Lung microvascular endothelial cell (primary cell): ENCODE measurements at places on chromosomes 11 and 22.
A peak's percentile ranks its signal among the peaks of the same experiment; 100 is the strongest.

DNA sequence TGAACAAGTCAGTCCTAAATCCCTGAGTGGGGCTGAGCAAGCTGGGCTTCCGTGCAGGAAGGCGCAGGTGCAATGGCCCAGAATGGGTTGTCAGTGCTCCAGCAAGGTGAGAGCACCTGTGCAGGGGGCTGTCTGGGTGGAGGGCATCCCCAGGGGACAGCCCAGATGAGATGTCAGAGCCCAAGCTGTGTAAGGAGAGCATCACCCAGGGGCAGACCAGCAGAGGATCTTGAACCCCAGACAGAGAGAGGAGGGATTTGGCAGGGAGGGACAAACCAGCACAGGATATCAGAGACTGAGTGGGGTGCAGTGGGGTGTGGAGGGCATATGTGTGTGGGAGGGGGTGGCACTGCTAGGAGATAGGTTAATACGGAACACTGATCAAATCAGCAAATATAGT is 114.9 kb upstream of the TMEM45B start:
- no peak for DNase-seq

GRCh38 chr11:60281485-60281884 is 1.0 kb downstream of the MS4A4A start:
- DNase-seq: no peak

- DNase-seq: peak; percentile 66
Measured at GRCh38 chr11:19076744-19077589, 16.4 kb upstream of the MRGPRX2 start.

DNA sequence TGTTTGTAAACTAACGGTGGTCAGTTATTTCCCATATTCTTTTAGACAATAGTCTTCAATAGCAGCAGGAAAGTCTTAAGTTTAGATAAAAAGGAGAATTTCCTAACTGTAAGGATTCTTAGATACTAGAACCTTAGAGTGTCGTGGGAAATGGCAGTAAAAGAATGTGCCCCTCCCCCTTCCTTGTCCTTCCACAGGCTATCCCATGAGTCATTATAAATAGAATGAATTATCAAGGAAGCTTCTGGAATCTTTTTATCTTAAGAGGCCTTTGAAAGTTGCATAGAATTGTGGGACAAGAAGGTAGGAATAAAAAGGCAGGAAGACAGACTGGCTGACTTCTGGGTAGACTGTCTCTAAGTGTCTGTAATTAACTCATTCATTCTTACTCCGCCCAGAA is 165.2 kb upstream of the TBCEL start:
- DNase-seq: peak; percentile 26

GRCh38 chr11:32396331-32396730 is 39.0 kb downstream of the WT1 start:
- no peak for DNase-seq

- DNase-seq: peak; percentile 78
Measured at GRCh38 chr11:11987503-11988022, 20.9 kb downstream of the DKK3 start.

DNA sequence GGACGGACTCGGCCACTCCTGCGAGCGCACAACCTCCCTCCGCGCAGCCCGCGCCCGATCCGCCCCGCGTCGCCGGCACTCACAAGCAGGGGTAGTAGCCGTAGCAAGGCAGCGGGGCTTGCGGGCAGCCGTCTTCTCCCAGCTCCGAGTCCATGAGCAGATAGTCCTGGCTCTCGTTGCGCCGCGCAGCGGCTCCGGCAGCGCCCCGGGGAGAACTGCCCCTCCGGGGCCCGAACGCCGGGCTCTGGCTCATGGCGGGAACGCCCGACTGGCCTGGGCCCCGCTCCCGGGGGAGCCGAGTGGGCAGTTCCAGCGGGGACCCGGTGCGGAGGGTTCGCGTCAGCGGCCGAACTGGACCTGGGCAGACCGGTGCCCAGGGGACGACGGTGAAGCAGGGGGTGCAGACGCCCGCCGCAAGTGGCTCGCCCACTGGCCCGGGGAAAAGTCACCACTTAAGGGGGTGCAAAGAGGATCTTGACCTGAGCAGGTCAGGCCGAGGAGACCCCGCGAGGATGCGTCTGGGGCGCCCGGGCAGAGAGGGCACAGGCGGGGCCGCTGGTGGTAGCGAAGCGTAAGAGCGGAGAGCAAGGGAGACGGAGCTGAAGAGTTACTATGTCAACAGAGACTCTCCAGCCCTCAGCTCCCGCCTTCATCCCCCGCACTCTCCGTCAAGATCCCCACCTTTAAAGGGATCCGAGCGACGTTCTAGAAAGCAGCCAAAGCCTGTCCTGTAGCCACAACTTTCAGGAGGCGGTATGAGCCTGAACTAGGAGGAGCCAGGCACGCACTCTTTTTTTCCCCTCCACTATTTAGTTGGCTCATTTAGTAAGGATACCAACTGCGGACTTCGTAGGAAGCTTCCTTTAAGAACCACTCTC is at the start of gene TRPC6:
Gene TRPC6 (minus strand): TSS at position 757 of the 878 bp plus-strand sequence. CDS start 504 bp downstream, at position 253.
- DNase-seq: peak; percentile 7

- no peak for DNase-seq
Measured at GRCh38 chr11:134231958-134232659, 7.6 kb downstream of the VPS26B start.

DNA sequence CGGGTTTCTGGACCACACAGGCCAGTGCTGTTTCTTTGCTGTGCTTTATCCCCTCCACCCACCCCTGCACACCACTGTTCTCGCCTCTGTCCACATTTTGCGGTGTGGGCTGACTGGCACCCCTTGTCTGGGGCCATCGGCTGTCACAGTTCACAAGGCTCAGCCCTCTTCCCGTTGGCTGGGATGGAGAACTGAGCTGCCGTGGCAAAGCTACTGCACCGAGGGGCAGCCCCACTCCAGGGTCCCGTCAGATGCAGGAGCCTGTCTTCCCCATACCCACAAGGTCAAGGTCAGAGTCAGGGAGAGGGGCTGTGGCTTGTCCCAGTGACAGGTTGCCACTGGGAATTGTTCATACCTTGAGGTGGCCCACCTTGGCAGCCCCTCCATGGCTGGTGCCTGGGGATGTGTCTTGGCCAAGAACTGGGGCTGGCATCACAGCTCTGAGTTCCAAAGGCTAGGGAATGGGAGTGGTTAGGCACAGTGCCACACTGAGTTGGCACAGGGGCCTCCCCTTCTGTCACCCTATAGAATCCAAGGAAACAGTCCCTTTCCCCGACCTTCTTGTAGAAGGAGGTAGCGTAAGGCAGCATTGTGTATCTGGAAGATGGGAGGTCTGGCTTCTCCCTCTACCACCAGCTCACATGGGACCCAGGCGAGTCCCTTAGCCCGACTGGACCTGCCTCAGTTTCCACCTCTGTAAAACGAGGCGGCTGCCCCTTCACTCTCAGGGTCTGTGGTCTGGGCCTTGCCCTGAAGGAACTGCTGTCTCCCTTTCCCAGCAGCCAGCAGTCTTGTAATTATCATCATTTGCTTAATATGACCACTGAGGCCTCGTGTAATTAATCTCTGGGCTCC is 3.4 kb downstream of the GRK2 start:
- DNase-seq: no peak

DNA sequence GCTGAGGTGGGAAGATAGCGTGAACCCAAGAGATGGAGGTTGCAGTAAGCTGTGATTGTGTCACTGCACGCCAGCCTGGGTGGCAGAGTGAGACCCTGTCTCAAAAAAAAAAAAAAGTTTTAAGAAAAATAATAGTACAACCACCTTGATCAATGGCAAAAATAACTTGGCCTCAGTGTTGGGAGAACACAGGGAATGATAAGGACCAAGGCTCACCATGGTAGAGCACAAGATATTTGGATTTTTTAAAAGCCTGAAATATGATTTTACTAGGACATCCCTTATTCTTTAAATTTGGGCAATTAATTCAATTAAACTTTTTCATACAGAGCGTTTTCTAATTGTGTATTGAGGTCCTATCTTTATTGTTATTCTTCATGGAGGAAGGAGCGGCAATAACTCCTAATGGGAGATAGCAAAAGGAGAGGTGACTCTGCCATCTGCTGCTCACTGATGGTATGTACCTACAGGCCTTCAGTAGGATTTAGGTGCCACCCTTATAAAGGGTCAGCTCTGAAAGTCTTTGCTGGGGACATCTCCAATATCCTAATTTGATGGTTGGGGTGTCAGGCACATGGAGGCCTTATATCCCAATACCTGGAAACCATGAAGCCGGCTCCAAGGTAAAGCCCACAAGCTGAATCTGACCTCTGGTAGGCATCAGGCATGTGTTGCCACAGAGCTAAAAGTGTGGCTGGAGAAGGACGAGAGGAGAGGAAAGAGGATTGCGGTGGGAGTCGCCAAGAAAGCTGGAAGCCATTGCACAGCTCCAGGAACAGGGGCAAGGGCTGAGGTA is 21.9 kb upstream of the POLD3 start:
- DNase-seq: peak; percentile 84

GRCh38 chr11:64705501-64705900 is 17.5 kb downstream of the NRXN2 start:
- DNase-seq: no peak

GRCh38 chr22:23215294-23216241 is 35.3 kb downstream of the BCR start:
- peak; percentile 92 for DNase-seq

DNA sequence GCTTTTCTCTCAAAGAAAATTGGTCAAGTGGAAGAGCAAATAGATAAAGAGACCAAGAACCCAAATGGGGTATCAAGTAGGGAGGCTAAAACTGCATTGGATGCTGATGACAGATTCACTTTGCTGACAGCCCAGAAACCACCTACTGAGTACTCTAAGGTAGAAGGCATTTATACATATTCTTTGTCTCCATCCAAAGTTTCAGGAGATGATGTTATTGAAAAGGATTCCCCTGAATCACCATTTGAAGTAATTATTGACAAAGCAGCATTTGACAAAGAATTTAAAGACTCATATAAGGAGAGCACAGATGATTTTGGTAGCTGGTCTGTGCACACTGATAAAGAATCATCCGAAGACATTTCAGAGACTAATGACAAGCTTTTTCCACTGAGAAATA is 37.7 kb downstream of the RTN3 start:
- DNase-seq: no peak

- DNase-seq: peak; percentile 30
Measured at GRCh38 chr11:43644621-43645299, 35.8 kb upstream of the HSD17B12 start.

DNA sequence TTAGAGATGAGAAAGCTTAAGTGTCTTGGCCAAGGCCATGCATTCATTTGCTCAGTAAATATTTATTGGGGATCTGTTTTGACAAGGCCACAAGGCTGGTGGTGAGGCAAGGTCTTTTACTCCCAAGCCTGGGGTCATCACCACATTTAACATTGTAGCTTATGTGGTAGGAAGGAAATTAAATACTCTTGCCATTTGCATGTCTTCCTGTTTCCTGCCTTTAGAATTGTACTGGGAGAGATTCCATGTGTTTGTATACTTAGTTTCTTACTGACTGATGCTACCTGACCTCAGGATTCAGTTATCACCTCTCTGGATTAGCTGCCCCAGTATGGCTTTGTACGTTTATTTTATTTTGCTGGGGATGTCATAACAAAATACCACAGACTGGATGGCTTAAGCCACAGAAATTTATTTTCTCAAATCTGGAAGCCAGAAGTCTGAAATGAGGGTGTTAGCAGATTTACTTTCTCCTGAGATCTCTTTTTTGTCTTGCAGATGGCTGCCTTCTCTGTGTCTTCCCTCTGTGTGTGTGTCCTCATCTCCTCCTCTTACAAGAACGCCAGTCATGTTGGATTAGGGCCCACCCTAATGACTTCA is 44.8 kb downstream of the SPECC1L start:
- peak; percentile 77 for DNase-seq

GRCh38 chr22:17366830-17367229 is 2.4 kb upstream of the CECR2 start:
- DNase-seq: no peak

DNA sequence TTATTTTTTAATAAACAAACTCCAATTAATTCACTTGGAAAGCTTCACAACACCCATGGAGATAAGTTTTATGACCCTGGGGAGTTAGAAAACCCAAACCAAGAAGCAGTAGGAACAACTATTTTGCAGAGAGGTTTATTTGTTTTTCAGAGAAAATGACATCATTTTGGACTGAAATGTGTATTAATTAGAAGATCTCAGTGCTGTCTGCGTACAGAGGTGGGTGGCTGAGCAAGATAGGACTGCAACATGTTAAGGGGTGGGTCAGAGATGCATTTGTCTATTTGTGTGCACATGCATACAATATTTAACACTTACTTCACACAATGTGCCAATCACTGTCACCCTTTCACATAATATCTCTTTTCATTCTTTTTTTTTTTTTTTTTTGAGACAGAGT is 1.1 kb downstream of the SCGB1A1 start:
- DNase-seq: no peak

DNA sequence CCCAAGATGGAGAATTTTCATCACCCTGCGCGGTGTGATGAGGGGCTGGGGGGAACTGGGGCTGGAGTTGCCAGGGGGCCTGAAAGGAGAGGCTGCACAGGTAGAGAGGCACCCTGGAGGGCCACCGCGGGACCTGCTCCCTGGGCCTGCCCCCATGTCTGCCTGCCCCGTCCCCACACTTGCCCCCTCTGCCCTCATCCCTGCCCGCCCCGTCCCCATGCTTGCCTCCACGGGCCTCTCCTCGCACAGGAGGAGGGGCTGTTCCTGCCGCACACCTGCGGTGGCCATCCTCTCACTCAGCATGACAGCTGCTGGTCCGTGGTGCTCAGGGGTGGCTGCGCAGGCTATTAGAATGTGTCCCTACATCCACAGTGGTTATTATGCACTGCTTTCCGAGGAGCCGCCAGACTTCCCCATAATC is 43.5 kb downstream of the LINC01488 start:
- no peak for DNase-seq

DNA sequence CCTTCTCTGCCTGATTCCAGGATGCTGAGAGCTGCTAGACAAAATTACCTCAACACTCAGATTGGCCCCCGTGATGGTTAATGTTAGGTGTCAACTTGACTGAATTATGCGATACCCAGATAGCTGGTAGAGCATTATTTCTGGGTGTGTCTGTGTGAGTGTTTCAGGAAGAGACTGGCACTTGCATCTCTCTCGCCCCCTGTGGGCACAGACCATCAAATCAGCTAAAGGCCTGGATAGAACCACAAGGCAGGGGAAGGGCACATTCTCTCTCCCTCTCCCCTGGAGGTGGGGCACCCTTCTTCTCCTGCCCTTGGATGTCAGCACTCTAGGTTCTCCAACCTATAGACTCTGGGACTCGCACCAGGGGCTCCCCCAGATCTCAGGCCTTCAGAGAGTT is 79.7 kb downstream of the KIRREL3 start:
- DNase-seq: no peak

GRCh38 chr11:66835768-66836405 is 7.4 kb upstream of the RCE1 start:
- no peak for DNase-seq

- no peak for DNase-seq
Measured at GRCh38 chr11:100593291-100593690, 93.8 kb upstream of the ARHGAP42 start.
